ENCODE measurements at places on chromosomes 2 and 18.

GRCh38 chr2:18593496-18593895, 4.1 kb upstream of the NT5C1B start:
- no peak for DNase-seq

DNA sequence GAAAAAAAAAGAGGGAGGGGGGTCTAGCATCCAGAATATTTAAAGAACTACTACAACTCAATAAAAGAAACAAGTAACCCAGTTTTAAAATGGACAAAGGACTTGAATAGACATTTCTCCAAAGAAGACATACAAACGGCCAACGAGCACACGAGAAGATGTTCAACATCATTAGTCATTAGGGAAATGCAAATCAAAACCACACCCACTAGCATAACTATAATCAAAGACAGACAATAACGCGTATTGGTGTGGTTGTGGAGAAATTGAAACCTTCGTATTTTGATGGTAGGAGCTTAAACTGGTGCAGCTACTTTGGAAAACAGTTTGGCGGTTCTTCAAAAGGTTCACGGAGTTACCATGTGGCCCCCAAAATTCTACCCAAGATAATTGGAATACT, 64.3 kb upstream of the CAB39 start:
- no peak for DNase-seq

DNA sequence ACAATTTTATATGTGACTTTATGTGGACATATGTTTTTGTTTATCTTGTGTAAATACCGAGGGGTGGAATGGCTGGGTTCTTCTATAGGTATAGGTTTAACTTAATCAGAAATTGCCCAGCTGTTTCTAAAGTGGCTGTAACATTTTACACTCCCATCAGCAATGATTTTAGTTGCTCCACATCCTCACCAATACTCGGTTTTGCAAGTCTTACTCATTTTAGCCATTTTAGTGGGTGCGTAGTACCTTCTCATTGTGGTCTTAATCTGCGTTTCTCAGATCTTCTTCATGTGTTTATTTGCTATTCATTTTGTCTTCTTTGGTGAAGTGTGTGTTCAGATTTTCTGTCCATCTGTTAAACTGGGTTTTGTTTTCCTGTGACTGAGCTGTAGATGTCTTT, 95.4 kb upstream of the BCL2L11 start:
- no peak for DNase-seq

DNA sequence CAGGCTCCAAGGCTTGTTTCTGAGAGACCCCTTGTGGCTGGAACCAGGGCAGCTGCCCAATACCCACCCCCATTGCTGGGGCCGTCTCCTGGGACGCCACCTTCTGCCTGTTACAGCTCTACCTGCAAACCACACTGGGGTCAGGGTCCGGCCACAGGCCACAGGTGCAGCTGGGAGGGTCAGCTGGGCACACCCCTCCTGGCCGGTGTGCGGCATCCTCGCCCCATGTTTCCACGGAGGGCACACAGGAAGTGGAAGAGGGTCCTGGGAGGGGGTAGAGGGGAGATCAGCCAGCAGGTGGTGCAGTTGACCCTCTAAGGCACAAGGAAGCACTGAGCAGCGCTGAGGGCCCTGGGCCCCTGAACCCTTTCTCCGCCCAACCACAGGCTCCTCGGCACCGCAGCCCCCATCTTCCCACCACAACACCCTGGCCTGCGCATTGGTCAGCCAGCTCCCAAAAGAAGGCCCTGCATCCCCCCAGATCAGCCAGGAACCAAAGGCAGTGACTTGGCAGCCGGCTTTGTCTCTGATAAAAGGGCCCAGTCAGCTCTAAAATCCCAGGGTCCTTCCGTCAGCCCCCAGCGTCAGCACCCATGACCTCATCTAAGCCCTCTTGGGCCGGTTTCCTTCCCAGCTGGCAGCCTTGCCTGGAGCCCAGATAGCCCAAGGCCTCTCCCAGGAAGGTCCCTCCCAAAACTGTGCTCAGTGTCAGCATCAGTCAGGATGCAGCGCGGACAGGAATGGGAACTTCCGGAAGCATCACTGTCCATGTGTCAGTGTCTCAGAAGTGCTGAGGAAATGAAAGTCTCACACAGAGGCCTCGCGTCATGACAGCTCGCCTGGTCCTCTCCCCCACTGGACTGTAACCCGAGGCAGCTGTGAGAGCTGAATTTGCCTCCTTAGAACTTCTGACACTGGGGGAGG, 1.7 kb downstream of the ERFE start:
- DNase-seq: no peak

GRCh38 chr18:3329471-3329870, 67.5 kb downstream of the MYL12B start:
- DNase-seq: peak; percentile 4

- DNase-seq: no peak
Observed at GRCh38 chr2:41543726-41544125, 504.1 kb upstream of the PKDCC start.

DNA sequence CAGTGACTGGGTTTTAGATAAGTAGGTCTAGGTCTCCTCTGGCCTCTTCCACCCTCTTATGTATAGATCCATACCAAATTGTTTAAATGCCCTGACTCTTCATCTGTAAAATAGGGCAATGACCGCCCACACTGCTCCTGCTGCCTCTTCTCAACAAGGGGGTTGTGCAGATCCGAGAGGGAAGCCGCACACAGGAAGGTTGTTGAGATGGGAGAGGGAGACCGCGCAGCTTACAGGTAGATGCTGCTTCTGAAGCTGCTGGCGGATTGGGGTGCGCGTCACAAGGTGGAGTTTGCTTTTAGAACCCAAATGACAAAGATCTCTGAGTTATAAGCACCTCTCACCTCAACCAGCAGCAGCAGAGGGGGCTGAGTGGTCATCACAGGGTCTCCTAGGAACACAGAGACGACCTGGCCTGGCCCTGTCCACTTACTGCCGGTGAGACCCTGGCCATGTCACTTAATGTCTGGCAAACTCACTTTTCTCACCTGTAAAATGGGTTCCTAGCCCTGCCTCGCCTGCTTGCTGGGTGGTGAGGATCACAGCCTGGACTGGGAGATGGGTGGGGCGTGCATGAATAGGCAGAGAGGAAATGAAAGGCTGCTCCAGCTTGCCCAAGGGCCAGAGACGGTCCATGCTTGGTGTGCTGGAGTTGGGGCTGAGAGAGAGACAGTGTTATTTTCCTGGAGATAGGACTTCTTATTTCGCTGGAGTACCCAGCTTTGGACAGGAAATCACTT, 251.3 kb downstream of the EIPR1 start:
- DNase-seq: no peak

- peak; percentile 30 for DNase-seq
Observed at GRCh38 chr2:204545861-204546735, 823 bp downstream of the PARD3B start.

DNA sequence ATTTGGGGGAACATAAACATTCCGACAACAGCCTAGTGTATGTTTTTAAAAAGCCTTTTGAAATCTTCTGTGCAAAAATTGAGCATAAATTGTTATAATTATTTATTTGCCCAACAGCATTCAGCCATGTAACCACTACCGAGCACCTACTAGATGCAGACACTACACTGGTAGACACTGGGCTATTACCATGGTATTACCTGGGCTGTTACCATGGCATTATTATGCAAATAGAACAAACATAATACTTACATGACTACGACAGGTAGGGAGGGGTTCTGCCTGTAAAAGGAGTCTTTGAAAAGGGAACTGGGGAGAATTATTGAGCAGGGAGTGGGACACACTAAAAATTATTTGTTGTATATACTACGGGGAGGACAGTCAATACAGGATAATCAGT, 116.4 kb downstream of the MREG start:
- no peak for DNase-seq

GRCh38 chr2:19377717-19378116, 19.3 kb upstream of the OSR1 start:
- DNase-seq: no peak

GRCh38 chr2:72326759-72327158, 179.1 kb upstream of the CYP26B1 start:
- no peak for DNase-seq

GRCh38 chr2:32246911-32247310, 17.8 kb downstream of the NLRC4 start:
- no peak for DNase-seq

DNA sequence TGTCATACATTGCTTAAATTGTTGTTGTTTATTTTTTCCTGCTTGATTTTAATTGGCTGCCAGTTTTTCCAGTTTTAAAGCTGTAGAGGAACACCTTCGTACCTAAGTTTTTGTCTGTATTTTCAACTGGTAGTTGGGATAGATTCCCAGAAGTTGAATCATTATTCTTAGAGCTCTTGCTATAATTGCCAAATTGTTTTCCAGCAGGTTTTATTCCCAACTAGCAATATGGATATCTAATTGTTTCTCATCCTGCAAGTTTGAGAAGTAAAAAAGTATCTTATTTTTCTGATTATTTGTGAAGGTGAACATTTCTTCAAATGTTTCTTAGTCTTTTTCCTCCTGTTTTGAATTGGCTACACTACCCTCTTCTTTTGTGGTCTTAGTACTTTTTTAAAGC, 6.7 kb downstream of the SMARCAL1 start:
- DNase-seq: no peak

GRCh38 chr2:224561234-224562005, 23.7 kb downstream of the CUL3 start:
- DNase-seq: no peak

DNA sequence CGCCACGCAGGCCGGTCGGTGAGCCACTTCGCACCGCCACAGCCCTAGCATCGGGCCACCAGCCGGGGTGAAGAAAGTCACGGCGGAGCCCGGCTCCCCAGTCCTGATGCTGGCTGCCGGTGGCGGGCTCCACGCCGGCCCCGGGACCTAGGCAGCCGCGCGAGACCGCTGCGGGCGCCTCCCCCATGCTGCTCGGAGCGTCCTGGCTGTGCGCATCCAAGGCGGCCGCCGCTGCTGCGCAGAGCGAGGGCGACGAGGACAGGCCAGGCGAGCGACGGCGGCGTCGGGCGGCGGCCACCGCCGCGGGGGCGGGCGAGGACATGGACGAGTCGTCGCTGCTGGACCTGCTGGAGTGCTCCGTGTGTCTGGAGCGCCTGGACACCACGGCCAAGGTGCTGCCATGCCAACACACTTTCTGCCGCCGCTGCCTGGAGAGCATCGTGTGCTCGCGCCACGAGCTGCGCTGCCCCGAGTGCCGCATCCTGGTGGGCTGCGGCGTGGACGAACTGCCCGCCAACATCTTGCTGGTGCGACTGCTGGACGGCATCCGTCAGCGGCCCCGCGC, 433 bp downstream of the SH3RF3 start:
- DNase-seq: no peak

DNA sequence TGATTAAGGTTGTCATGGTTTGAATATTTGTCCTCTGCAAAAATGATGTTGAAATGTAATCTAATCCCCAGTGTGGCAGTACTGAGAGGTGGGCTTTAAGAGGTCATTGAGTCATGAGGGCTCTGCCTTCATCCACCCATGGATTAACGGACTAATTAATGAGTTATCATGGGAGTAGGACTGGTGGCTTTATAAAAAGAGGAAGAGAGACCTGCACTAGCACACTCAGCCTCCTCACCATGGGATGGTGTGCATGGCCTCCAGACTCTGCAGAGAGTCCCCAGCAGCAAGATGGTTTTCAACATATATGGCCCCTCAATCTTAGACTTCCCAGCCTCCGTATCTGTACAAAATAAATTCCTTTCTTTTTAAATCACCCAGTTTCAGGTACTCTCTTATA, 41.0 kb downstream of the DTNB start:
- no peak for DNase-seq

DNA sequence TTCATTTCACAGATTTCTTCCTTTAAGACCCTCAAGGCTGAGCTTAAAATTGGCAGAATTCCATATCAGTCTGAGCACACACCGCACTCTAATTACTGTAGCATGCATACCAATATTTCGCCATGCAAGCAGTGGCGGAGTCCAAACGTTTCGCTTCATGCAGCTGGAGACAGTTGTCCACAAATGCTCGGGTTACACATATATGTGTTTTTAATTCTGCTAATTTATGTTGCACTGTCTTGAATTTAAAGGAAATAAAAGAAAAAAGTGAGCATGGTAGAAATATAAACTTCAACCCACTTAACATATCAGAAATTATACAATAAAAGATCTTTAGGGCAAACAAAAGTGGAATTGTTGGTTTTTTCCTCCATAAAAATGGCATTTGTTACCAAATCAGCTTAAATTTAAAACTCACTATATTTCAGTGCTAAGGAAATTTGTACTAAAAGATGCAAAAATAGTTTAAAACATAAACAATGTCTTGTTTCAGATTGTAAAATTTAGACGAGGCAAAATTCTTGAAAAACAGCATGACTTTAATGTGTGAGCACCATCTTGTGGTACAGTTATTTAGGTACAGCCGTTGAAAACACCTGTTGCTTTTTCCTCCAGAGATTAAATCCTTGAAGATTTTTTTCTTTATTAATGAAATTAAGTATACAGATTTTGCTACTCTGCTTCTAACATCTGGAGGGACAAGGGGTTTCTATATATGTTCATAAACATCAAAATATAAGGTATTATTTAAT, 24.1 kb upstream of the KANSL1L start:
- DNase-seq: no peak

GRCh38 chr2:134120733-134121630, 132.9 kb upstream of the MGAT5 start:
- DNase-seq: peak; percentile 36

DNA sequence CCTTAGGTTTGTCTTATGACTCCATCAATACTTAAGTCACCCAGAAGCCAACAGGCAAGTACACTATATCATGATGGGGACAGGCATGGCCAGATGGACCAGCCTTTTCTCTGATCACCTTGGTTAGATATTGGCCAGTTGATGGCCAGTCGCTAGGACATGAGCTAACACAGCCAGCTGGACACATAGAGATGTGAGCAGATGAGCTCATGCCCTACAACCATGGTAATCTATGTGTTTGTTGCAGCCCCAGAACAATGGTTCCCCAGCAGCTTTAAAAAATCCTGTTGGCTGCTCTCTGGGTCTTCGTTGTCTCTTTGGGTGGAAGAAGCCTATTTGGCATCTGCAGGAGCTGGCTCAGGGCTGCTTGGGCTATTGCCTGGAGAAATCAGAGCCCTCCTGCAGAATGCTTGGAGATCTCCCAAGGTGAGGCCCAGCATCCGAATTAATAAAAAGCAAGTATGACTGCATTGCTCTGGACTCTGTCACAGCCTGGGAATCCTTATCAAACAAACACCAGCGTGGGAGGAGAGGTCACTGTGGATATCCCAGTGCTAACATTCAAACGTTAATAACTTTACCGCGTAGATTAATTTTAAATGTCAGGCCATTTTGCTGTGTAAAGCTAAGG, 62.3 kb upstream of the KLHL29 start:
- DNase-seq: no peak
